Natural killer cell (primary cell): ENCODE measurements at places on chromosomes 11 and 22. TPM values are rescaled to one million over a fixed set of nuclear protein-coding genes. Genes with fewer than 3 reads are reported as not detected.
A peak's percentile ranks its signal among the peaks of the same experiment; 100 is the strongest.

DNA sequence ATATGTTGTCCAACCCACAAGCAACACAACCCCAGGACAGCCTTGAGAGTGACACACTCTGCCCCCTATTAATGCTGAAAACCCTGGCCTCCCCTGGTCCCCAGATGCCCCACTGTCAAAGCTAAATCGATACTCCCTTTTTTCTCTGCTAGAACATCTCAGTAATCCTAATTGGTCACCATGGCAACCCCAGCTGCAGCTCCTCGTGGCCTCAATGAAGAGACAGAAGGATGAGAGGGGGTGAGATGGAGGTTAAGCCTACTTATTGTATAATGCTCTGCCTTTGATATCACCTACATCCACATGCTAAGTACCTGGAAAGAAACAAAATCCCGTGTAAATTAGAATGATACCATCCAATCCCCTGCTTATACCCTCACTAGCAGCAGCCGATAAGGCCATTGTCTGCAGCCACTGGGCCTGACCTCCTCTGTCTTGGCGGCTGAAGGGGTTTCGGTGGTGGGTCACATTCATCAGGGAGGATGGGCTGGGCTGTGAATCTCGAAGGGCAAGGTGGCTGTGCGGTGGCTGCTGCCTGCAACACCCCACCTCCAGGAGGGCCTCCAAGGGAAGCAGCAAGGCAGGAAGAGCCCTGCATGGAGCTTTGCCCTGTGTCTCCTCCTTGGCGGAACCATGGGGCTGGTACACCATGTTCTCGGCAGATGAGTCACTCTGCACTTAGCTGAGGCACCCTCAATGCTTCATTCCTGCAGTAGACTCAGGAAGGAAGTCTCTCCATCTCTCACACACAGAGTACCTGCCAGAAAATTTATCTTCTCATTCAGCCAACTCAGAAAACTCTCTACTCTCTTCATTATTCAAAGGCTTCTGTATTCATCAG, 399.5 kb downstream of the BUD13 start:
- H3K36me3 ChIP-seq: no peaks in the 10 kb centered on the region
- H3K27ac ChIP-seq: no peak overlapping the region
- H3K4me3 ChIP-seq: no peak overlapping the region
- DNase-seq: no peak

- peaks cover 2% of the 10 kb centered on the region for H3K4me1 ChIP-seq
- no peak overlapping the region for H3K27ac ChIP-seq
- H3K4me3 ChIP-seq: no peak overlapping the region
- no peaks in the 10 kb centered on the region for H3K36me3 ChIP-seq
- no peak for DNase-seq
Observed at GRCh38 chr11:114026355-114026754, 33.2 kb upstream of the ZBTB16 start.

DNA sequence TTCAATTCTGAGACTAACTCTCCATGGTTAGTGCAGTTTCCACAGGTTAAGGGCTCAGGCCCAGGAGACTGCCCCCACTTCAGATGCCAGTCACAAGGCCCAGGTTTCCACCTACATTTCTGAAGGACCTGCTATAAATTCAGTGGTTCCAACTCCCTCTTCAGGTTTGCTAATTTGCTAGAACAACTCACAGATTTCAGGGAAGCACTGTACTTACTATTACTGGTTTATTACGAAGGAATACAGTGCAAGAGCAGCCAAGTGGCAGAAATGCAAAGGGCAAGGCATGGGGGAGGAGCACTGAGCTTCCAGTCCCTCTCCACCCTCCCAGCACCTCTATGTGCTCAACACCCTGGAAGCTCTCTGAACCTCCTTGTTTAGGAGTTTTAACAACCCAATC, 39.3 kb upstream of the SPON1 start:
- no peak for DNase-seq
- H3K27ac ChIP-seq: peak overlapping the region; percentile 70
- peaks cover 24% of the 10 kb centered on the region for H3K4me1 ChIP-seq

DNA sequence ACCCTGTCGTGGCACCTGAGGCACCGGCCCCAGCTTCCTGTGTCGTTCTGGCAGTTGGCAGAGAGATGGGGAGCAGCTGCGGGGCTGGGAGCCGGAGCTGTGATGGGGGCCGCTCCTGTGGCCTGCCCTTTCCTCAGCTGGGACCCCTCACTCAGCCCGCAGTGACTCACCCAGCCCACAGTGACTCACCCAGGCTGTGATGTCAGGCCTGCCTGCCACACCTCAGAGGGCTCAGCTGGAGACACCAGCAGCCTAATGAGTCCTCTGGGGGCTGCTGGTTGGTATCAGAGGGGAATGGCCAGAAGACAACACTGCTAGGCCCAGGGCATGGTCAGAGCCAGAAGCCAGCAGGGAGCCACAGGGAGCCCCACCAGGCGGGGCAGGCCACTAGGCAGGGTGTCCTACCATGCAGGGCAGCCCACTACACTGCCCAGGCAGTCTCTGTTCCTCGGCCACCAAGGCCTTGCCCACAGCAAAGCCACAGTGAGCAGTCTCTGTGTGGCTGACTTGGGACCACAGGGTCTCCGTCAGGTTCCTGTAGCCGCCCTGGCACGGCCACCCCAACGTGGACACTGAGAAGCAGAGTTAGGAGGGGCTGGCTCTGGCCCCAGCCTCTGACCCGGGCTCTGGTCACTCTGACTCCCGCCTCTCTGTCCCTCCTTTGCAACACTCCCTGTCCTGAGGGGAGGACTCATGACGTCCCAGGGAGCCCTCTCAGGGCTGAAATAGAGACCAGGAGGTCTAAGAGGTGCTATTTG, 4.2 kb upstream of the FXYD2 start:
- DNase-seq: peak; percentile 71
- H3K27me3 ChIP-seq: no peaks in the 10 kb centered on the region
- H3K4me3 ChIP-seq: no peak overlapping the region
- H3K27ac ChIP-seq: peak overlapping the region; percentile 71
- peaks cover 60% of the 10 kb centered on the region for H3K4me1 ChIP-seq
- H3K36me3 ChIP-seq: no peaks in the 10 kb centered on the region

DNA sequence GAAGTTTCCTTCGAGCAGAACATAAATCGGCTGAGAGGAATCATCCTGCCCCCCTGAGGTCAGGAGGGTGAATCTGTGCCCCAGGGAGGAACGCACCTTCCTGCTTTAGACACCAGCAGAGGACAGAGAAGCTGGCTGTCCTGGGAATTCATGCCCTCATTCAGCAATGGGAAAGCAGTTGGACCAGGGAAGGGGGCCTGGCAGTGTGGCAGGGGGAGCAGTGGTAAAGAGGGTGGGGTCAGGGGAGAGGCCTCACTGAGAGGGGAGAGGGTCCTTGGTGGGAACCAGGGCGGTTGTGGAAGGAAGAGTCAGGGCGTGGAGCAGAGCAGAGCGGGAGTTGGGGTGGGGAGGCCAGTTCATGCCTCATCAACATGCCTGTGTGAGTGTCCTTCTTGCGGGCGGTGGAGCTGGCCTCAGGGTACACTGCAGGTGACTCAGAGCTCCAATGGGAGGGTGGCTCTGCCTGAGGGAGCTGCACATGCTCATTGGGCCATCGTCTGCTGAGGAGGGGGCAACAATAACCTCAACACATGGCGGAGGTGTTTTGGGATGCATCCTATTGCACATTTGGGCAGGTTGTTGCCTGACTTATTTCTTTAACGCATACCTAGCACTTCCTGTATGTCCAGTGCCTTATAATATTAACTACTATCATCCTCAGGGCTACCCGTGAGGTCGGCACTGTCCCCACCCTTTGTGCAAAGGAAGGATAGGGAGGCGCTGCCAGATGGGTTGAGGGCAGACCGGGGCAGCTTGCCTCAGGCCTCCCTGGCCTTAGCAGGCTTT, 23.2 kb downstream of the MED15 start:
- no peaks in the 10 kb centered on the region for H3K27me3 ChIP-seq
- no peak overlapping the region for H3K27ac ChIP-seq
- no peak overlapping the region for H3K4me3 ChIP-seq

DNA sequence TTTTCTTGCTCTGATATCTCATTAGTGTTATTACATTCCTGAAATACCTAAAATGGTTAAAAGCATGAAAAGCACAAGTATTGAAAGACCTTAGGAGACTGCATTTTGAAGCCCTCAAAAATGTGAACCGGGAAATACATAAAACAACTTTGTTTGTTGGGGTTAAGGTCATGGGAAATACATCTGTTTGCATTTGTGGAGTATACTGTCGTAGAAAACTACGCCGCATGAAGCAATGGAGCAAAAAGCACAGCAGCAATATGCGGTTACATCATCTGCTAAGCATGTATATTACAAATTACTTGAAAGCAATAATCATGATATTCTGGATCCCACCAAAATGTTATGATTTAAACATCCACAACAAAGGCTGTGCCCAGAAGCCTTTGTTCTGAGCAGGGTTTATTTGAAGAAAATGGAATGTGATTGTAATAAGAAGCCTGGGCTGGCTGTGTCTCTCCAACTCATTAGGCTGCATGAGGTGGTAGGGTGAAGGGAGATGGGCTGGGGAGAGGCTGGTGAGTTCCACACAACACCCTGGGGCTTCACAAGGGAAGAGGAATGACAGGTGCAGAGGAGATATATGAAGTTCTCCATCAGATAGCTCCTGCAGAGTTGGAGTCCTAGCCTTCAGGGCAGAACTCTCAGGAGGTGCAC, 64.7 kb upstream of the LIN7C start:
- no peak overlapping the region for H3K4me3 ChIP-seq
- H3K27me3 ChIP-seq: no peaks in the 10 kb centered on the region
- no peak for DNase-seq
- H3K36me3 ChIP-seq: no peaks in the 10 kb centered on the region
- H3K4me1 ChIP-seq: no peaks in the 10 kb centered on the region
- H3K27ac ChIP-seq: no peak overlapping the region

- no peaks in the 10 kb centered on the region for H3K27me3 ChIP-seq
- DNase-seq: no peak
- H3K4me3 ChIP-seq: no peak overlapping the region
- no peaks in the 10 kb centered on the region for H3K36me3 ChIP-seq
- H3K4me1 ChIP-seq: no peaks in the 10 kb centered on the region
- no peak overlapping the region for H3K27ac ChIP-seq
Observed at GRCh38 chr22:27663812-27664211, 137.7 kb downstream of the MN1 start.

GRCh38 chr22:17943533-17944249, 80.7 kb downstream of the MICAL3 start:
- no peak overlapping the region for H3K4me3 ChIP-seq
- peaks cover 12% of the 10 kb centered on the region for H3K4me1 ChIP-seq
- H3K27ac ChIP-seq: no peak overlapping the region
- H3K36me3 ChIP-seq: no peaks in the 10 kb centered on the region

DNA sequence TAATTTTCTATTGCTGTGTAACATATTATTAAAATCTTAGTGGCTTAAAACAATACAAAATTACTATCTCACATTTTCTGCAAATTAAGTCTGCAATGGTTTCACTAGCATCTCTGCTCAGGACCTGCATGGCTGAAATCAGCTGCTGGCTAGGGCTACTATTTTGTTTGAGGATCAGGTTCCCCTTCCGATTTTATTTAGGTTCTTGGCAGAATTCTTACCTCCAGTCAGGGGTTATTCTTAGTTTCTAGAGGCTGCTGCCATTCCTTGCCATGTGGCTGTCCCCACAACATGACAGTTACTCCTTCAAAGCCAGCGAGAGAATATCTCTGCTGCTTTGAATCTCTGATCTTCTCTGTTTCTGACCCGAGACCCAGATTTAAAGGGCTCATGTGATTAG, 424.5 kb upstream of the ANO5 start:
- H3K4me3 ChIP-seq: no peak overlapping the region
- no peak for DNase-seq
- no peaks in the 10 kb centered on the region for H3K27me3 ChIP-seq

DNA sequence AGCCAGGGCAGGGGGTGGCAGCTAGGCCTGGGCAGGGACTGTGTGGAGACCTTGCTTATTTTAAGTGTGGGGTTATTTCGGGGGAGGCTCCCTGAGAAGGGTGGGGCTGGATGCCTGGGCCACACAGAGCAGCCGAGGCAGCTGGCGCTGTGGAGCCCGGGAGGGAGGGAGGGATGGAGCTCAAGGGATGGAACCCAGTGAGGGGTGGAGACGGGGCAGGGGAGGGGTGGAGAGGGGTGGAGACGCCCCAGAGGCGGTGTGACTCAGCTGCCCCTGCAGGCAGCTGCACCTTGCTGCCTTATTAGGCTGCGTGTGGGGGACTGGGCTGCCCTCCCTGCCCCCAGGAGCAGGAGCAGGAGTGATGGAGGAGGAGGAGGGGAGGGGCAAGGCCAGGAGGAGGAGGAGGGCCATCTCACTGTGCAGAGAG, 9.8 kb upstream of the TSSC4 start:
- H3K27ac ChIP-seq: no peak overlapping the region
- no peak for DNase-seq
- H3K4me3 ChIP-seq: no peak overlapping the region
- H3K36me3 ChIP-seq: peaks cover 19% of the 10 kb centered on the region

DNA sequence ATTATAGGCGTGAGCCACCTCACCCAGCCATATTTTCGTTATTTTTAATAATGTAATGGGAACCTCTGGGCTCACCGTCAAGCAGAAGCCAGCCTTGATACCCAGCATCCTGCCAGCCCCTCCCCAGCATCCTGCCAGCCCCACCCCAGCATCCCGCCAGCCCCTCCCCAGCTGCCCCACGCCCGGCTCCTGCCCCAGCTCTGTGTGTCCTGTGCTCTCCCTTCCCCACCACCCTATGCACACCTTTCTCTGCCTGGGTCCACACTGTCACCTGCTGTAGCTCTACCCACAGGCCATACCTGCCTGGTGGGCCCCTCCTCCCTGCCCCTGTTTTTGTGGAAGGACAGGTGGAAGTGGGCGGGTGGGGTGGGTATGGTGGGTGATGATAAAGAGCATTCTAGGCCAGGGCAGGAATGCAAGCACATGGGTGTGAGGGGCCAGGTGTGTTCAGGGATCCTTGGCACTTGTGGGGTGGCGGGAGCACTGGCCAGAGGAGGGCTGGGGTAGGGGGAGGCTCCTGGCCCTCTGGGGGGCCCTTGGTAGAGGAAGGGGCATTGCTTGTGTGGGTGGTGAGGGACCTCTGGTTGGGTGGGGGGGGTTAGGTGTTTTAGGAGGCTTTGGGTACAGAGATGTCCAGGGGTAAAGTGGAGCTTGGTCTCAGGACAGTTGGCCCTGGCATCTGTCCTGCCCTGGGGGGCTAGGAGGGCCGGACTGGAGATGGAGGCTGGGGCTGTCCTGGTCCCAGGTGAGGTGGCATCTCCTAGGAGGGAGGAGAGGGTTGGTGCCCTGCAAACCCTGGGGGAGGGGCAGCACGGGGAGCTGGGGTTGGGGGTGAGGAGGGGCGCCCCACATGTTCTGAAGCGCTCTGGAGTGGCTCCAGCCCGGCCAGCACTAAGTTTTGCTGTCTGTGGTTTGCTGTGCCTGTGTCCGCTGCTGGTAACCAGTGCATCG, 25.9 kb upstream of the GRAMD4 start:
- DNase-seq: no peak
- no peaks in the 10 kb centered on the region for H3K36me3 ChIP-seq
- H3K27me3 ChIP-seq: no peaks in the 10 kb centered on the region
- peak overlapping the region; percentile 54 for H3K27ac ChIP-seq

DNA sequence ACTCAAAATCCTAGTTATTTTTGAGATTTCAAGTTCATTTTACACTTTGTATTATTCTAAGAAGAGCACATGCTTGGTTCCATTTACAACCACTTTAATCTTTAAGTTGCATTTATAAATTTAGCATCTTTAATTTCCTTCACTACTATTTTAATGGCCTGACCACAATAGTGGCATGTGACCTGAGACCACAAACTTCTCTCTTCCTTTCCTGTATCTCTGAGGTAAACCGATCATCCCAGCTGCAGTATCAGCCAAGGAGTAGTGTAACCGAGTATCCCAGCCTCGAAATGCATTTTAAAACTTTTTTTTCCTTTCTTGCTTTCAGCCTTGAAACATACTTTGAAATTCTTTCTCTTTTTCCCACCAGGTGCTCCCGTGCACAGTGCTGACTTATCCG, 28.7 kb upstream of the CBX6 start:
- H3K4me3 ChIP-seq: no peak overlapping the region
- H3K27ac ChIP-seq: no peak overlapping the region
- H3K4me1 ChIP-seq: no peaks in the 10 kb centered on the region

Gene DNAJB7
- total RNA-seq: not detected

Gene CARNS1
- total RNA-seq: 25.0 TPM

Gene CYB561A3
- total RNA-seq: 30.2 TPM

Gene IGSF9B
- total RNA-seq: 6.1 TPM
